Stomach (tissue), 19 donors: ENCODE measurements at places on chromosomes 3 and 15. TPM values are rescaled to one million over a fixed set of nuclear protein-coding genes. Genes with fewer than 3 reads are reported as not detected.

GRCh38 chr3:66952357-66952756, 45.8 kb upstream of the KBTBD8 start:
- no peak for DNase-seq

- peak; percentile 92 for DNase-seq
Observed at GRCh38 chr3:188052169-188053035, 101.6 kb upstream of the LPP start.

GRCh38 chr15:101168898-101169494, 82.9 kb downstream of the CHSY1 start:
- no peak for DNase-seq

GRCh38 chr3:166560253-166560652, 723.0 kb upstream of the BCHE start:
- no peak for DNase-seq

GRCh38 chr3:15819576-15819975, 21.8 kb upstream of the ANKRD28 start:
- DNase-seq, result no peak

DNA sequence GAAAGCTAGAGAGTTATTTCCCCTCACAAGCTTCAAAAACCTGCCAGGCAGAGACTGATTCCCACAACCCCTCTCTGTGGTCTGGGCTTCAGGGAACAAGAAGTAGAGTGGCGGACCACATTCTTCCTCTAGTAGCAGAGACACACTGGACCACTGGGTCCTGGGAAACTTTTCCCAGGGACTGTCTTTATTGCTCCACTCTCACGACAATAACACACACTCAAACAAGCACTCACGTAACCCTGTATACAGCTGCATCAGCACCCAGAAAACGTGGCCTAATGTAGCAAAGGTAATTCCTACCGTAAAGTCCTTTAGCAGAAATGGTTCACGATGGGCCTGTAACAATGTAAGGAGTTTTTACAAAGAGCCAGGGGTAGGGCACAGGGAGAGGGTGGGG, 27.6 kb downstream of the CPOX start:
- DNase-seq, result no peak

- no peak for DNase-seq
Observed at GRCh38 chr15:67178569-67179210, 75.8 kb downstream of the AAGAB start.

DNA sequence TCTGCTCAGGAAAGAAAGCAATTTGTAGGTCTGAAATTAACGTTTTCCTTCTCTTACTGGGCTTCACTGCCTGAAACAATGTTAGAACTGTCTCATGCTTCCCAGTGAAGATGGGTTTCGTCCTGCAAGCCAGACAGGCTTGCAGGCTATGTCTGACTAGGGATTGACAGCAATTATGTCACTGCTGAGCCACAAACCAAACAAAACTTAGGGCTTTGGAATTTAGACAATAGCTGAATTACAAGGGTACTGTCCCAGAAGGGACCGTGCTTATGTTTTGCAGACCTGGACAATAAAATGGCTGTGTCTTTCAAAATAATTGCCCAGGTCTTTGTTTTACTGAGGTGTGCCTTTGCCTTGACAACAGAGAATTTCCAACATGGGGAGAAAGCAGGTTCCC, 46.3 kb upstream of the CCDC80 start:
- DNase-seq, result no peak

DNA sequence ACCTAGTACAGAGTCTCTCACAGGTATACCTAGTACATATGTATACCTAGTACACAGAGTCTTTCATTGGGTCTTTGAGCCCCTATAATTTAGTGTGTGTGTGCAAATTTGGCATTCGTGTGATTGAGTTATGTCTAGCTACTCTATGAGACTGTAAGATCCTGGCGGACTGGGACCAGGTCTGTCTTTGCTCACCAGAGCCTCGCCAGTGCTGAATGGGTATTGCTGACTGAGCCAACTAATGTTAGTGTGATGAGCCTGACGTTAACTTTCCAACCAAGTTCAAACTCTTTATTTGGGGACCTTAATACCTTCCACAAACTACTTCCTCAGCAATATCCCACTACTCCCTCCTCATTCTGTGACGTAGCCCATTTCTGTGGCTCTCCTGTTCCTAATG, 35.6 kb downstream of the SETMAR start:
- DNase-seq, result no peak

GRCh38 chr15:67242708-67243111, 11.8 kb downstream of the AAGAB start:
- DNase-seq, result no peak

GRCh38 chr3:115409596-115409995, 213.7 kb upstream of the GAP43 start:
- DNase-seq, result no peak

- DNase-seq, result no peak
Observed at GRCh38 chr15:101313041-101313761, 18.2 kb upstream of the SNRPA1 start.

GRCh38 chr3:110332629-110333028, 739.0 kb upstream of the NECTIN3 start:
- no peak for DNase-seq

GRCh38 chr3:110027446-110028080, 690.2 kb upstream of the DPPA4 start:
- no peak for DNase-seq

DNA sequence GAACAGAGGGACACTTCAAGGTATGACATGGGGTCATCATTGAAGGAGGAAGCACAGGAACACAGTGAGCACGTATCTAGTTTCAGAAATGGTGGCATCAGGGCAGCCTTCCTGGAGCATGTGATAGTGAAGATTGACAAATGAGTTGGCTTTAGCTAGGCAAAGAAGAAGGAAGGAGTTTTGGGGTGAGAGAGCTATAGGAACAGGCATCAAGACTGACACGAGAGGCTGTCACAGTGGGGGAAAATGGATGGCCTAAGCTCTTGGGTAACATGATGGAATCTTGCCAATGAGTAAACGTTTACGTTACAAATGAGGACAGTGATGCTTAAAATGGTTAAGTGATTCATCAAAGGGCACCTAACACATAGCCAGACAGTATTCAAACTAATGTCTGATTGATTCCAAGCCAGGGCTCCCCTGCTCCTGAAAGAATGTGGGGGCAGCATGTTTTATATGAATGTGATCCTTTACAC, 23.1 kb upstream of the GPR171 start:
- DNase-seq, result no peak

DNA sequence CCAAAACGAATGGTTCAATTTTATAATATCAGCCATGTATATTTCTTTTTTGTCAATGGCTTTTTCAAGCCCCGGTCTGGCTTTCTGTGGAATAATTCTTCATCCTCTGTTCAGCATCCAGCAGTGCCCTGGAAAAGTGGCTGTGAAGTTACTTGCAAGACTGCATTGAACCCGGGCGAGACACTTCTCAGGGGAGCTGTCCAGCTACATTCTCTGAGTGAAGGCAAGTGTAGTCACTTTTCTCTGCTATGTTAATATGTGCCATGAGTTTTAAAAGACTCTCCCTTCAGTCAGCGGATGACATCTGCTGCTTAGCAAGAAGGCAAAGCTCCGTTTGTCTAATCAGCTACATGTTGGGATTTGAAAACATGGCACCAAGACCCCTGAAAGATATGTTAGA, 81.3 kb upstream of the RGMA start:
- no peak for DNase-seq

GRCh38 chr3:22450786-22451400, 699.9 kb upstream of the ZNF385D start:
- no peak for DNase-seq

DNA sequence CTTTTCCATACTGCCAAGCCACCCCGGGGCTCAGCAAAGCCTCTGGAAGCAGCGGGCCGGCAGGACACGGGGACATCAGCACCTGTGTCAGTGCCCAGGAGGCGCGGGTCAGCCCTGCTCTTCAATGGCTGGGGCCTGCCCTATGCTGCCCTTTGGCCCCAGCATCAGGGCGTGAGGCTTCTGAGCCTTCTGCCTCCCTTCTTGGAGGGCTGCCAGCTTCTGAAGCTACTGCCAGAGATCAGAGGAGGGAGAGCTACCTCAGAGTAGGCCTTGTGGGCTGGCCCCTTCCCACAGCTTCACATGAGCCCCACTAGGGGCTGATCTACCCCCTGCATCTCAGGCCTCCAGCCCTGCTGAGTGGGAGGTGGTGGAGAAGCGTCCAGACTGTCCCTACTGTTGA, 13.0 kb upstream of the TMEM115 start:
- DNase-seq, result no peak

GRCh38 chr3:196047391-196048030, 34.4 kb downstream of the TFRC start:
- DNase-seq, result no peak

DNA sequence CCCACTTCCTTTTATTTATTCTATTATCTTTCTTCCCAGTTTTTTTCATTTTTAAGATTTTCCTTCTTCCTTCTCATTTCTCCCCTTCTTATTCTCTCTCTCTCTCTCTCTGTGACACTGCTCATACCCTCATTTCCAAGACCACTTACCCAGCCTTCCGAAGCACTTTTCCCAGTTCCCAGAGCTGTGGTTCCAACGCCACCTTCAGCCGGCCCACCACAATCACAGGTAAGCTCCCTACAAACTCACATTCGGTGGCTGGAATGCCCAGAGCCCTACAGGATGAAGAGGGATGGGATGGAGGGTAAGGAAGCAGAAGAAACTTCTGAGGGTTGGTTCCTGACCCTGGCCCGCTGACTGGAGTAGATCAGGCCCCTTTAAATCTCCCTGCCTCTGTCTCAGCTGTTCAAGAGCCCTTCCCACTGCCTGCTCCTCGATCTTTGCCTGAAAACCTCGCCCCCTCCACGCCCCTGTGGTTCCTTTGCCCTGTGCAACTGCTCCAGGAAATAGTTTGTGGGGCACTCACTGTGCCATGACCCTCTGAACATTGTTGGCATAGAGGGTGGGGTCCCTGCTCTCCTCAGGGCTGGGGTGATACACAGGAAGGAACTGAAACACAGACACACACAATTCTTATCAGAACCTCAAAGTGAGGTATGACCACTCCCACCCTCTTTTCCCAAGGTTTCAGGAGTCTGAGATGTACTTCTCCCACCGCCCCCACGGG, 4.8 kb downstream of the LPCAT4 start:
- DNase-seq, result peak; percentile 81

DNA sequence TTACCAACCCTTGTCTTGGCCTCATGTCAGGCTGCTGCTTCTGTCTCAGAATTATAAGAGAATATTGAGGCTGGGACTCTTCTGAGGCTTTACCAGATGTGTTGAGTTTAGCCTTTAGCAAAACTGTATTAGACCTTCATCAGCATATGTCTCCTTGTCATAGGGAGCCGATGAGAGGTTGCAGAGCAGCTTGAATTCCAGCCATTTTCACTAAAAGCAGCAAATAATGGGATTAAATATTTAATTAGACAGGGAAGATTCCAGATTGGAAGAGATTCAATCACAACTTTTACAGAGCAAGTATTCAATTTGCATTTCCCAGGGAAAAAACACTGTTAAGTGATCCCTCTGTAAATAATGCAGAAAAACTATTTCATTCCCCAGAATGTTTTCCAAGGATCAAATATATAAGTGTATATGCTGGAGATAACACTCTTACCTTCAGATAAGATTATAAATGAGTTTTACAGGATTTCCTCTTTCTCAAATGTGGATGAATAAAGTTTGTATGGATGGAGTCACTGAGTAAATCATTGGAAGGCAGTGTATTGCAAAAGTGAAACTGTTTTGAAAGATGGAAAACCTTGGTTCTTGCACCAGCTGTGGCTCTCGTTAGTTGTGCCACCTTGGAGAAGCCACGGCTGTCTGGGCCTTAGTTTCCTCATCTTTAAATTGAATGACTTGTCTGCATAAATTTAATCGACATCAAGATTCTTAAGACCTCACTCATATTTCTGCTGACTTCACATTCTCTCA, 466.4 kb upstream of the SGO1 start:
- DNase-seq, result no peak

DNA sequence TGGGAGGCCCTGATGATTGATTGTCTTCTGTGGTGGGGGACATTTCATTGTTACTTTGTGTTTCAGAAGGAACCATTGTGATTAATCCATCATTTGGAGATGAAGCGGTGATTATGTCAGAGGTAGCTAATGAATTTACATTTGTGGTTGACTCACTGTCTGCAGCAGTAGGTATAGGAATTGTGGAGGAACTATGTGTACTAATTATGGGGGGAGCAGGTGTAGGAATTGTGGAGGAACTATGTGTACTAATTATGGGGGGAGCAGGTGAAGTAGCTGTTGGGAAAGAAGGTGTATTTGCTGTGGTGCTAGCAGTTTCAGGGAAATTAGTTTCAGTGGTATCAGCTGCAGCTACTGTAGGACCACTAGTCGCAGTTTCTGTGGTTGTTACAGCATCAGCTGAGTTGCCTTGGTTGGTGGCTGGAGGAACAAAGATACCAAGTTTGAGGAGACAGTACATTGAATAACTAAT, 6.9 kb downstream of the MUC13 start:
- DNase-seq, result no peak

DNA sequence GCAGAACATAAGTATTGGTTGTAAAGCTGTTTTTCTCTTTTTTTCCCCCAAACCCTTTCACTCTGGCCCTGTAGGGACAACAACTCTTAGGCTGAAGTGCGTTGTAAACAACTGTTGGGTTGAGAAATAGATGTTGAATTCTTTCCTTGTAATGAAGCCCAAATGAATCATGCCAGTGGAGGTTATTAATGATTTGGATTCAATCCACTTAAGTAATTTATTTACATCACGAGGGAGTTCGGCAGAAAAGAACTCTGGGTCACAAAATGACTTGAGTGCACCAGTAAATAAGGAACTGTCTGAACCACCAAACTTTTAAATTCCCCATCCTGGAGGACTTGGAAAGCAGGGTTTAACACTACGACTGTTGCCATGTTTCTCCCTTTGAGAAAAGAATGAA, 218.9 kb downstream of the PDZRN3 start:
- peak; percentile 57 for DNase-seq

- no peak for DNase-seq
Observed at GRCh38 chr15:47820057-47820746, 102.9 kb downstream of the SEMA6D start.

SMCO1 gene
- total RNA-seq, result not detected

SNX22 gene
- total RNA-seq, result not detected

C3orf33 gene
- total RNA-seq, result 0.87 TPM

EIF2B5 gene
- total RNA-seq, result 113 TPM

ALS2CL gene
- total RNA-seq, result 92.2 TPM

ARGFX gene
- total RNA-seq, result not detected

PDZRN3 gene
- total RNA-seq, result 132 TPM

TFG gene
- 71.9 TPM for total RNA-seq

CHDH gene
- 8.6 TPM for total RNA-seq

A4GNT gene
- total RNA-seq, result not detected

CSTA gene
- not detected for total RNA-seq

CCR2 gene
- total RNA-seq, result not detected

SEMA3F gene
- 11.9 TPM for total RNA-seq

CD86 gene
- total RNA-seq, result not detected

GOLGA8S gene
- 0.58 TPM for total RNA-seq
